ENCODE measurements at places on chromosomes 13 and 19.

DNA sequence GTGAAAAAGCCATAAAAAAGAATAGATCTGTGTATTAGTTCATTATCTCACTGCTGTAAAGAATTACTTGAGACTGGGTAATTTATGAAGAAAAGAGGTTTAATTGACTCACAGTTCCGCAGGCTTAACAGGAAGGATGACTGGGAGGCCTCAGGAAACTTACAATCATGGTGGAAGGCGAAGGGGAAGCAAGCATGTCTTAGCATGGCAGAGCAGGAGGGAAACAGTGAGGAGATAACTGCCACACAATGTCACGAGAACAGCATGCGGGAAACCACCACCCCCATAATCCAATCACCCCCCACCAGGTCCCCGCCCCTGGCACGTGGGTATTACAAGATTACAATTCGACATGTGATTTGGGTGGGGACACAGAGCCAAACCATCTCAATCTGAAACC is 39.1 kb upstream of the EEF1AKMT1 start:
- DNase-seq = no peak

DNA sequence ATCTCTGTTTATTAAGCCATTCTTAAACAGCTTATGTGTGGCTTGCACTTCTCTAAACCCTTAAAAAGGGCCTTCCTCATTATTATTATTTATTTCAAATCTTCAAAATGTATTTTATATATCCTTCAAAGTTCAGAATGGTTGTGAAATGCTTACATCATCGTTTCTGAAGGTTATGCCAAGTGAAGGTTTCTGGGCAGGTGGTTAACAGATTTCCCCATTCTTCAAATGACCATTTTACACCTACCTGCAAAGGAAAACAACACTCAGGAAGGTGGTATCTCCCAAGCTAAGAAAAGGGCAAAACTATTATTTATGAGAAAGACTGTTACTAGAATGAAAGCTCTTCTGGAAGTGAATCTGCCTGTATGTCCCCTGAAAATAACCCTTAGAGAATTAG is 191.6 kb downstream of the SHISA2 start:
- no peak for DNase-seq

DNA sequence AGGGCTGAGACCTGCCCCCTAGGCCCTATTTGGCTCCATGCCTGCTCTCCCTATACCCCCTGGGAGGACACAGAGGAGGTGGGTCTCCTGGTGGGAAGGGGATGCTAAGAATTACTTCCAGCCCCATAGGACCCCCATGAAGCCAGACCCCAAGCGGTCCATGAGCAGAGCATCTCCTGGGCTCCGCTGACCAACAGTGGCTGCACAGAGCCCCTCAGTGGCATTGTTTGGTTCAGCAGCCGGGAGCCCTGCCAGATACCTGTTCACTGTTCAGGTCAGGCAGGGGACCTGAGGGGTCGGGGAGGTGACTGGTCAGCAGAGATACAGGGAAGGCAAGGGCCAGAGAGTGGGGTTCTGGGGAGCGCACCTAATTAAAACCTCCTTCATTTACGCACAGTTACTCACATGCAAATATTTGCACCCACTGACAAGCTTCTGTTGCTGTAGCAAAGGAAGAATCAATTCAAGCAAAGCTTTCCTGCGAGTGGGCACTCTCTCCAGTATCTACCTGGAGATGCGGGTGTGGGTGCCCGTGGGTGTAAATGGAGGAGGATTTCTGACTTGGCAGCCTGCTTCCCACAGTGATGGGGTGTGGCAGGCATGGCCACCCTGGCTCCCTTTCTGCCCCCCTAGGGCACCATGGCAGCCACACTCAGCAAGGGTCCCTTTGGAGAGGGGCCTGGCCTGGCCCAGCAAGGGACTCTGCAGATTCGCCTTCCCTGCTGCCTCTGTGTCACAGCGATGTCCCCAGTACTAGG is 83.5 kb downstream of the CHST8 start:
- no peak for DNase-seq

DNA sequence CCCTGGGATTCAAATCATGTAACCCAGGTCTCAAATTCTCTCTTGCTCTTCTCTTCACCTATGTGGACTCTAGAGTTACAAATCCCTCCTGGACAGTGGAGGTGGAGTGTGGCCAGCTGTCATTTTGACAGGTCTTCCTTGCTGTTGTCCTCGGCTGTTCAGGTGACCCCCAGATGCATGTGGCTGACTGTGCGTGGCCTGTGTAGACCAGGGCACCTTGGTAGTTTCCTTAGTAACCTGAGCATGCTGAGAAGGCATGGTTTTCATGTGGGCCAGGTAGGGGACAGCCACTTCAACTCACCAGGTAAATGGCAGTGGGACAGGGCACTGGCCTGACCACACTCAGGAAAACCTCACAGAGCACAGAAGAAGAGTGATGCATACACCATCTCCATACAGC is 155.0 kb upstream of the TSHZ3 start:
- no peak for DNase-seq

- no peak for DNase-seq
These were observed 1.8 kb downstream of the FBN3 start for GRCh38 chr19:8147582-8147978.

DNA sequence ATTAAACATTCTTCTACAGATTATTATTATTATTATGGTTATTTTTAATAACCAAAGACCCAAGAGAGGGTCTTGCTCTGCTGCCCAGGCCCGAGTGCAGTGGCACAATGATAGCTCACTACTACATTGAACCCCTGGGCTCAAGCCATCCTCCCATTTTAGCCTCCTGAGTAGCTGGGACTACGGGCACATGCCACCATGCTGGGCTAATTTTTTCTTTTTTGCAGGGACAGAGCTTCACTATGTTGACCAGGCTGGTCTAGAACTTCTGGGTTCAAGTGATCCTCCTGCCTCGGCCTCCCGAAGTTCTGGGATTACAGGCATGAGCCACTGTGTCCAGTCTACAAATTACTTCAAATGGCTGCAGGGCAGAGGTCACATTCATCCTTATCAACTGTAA is 179.8 kb downstream of the KCNRG start:
- no peak for DNase-seq

- DNase-seq = no peak
These were observed 320.3 kb downstream of the DNAJC15 start for GRCh38 chr13:43343645-43344044.

- DNase-seq = no peak
These were observed 85.2 kb upstream of the SPATA13 start for GRCh38 chr13:24075137-24075975.

DNA sequence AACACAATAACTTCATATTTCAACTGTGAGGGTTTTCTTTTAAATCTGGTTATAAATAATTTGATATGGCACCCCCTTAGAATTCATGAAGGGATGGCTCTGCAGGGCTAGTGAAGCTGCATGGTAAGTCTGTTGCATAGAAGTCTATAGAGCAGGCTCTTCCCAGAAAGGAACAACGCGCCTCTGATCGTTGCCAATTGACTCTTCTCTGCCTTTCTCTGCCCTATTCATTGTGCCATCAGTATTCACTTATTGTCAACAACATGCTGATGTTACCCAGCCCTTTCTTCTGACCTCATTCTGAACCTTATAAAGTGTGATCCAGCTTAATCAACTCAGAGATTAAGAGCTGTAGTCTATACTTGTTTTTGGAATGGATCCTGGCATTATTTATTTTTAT is 16.3 kb upstream of the DCT start:
- no peak for DNase-seq

DNA sequence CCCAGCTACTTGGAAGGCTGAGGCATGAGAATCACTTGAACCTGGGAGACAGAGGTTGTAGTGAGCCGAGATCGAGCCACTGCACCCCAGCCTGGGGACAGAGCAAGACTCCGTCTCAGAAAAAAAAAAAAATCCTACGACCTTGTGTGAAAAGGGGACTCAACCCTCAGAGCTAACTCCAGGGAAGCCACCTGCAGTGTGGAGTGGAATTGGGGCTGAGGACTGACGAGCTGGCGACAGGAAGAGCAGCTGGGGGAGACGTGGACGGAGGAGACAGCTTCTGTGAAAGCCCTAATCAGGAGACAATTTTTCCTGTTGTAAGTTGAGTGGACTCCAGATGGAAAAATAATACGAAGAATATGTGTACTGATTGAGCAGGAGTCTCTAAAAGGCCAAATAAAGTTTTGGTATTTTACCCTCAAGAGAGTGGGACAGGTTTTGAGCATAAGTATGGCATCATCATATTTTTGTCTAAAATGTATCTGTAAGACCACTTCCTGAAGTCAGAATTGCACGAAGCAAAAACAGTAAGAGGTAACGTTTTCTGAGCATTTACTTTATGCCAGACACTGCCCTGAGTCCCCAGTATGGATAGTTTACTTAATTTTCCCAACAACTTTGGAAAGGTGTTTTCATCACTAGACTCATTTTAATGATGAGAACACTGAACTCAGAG is 12.0 kb upstream of the LAIR1 start:
- no peak for DNase-seq

GRCh38 chr19:2083174-2083854 is 12.8 kb downstream of the MOB3A start:
- DNase-seq = peak; percentile 57

DNA sequence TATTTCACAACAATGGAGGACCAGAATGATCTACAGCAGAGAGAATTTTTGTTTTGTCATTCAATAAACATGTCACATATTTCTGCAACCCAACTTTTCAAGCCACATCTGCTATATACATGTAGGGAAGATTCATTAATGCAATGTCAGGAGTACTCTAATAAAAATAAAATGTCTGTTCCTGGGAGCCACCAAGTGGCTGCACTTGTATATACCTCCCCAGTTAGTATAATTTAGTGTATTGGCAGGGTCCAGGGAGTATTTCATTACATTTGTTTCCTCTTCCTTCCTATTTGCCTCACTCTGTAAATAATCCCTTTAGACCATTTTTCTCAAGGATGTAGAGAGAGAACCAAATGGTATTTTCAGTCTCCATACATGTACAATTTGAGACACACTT is 1169.0 kb downstream of the DIAPH3 start:
- DNase-seq = no peak

GRCh38 chr13:21683034-21683733 is 12.3 kb downstream of the FGF9 start:
- no peak for DNase-seq

GRCh38 chr13:73216381-73216831 is 157.6 kb downstream of the KLF5 start:
- DNase-seq = no peak

DNA sequence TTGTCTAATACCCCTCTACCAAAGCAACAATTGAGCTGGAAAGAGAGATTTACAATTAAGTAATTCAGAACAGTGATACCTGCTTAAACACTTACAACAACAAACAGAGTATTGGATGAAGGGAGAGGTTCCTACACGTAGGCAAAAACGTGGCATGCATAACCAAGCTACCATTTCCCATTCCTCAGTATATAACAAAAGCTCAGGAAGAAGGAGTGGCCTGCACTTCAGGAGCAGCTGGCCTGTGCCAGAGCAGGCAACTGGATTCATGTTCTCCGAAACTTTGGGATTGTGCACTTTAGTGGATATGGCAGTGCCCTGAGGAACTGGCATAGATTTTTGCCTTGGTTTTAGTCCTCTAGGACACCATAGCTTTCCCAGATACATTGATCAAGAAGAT is 630.2 kb upstream of the PCDH9 start:
- DNase-seq = no peak

GRCh38 chr19:14477418-14478112 is 2.4 kb upstream of the PTGER1 start:
- DNase-seq = no peak

DNA sequence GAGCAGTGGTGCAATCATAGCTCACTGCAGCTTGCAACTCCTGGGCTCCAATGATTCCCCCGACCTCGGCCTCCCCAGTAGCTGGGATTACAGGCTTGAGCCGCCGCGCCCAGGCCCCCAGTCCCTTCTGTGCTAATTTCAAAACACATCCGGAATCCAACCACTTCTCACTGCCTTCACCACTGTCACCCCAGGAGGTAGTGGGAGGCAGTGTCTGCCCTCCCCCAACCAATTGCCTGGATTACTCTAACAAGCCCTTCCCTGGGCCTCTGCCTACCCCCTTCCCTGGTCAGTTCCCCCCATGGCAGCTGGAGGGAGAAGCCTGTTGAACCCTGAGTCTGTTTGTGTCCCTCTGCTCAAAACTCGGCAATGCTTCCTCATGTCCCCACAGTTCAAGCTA is 2.3 kb downstream of the PRAM1 start:
- DNase-seq = no peak

DNA sequence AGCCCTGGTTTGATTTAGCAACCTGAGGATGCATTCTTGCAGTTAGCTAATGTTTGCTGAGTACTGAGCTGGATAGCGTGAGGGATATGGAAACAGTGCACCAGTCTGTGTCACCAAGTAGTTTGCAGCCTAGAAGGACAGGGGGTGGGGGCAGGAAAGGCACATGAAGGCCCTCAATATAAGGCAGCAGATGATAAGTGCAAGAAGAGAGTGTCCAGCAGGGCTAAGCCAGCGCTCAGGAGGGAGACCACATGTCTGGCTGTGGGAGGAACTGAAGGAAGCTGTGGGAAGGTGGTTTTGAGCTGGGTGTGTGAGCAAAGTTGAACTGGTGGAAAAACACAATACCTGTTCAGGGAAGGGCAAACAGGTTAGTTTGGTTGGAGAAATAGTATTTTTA is 1.7 kb downstream of the CXCL17 start:
- peak; percentile 8 for DNase-seq

DNA sequence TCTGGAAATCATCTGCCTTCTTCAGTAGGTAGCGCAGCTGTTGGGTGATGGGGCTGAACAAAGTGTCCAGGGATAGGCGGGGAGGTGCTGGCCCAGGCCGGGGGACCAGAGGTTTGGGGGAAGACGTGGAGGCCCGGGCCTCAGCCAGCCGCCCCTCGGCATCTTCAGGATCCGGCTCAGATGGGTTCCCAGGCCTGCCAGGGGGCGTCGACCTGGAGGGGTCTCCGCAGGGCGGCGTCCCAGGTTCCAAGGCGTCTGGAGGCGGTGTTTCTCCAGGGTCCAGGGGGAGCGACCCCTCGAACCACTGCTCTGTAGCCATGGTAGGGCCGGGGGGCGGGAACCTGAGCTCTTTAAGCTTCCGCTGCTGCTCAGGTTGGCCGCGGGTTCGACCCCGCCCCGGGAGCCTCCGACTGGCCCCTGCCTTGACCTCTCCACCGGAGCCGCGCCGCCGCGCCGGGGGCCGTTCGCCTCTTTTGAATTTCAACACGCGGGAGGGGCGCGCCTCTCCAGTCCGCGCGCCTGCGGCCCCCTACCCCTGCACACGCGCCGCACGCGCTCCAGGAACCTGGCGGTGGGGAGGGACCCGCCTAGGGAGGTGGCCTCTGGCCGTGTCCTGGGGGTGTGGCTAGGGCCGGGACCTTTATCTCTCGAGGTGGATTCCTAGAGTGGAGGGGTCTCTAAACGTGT is at the start of gene C19orf67:
TSS of gene C19orf67 (minus strand) at position 475 of the 687 bp plus-strand sequence. CDS start at position 319, 156 bp downstream.
- no peak for DNase-seq

GRCh38 chr13:62320129-62321108 is 904.8 kb upstream of the PCDH20 start:
- no peak for DNase-seq

GRCh38 chr19:50204811-50205675 is 1.6 kb downstream of the MYH14 start:
- no peak for DNase-seq

Data from T-helper 9 cell (primary cell).